Thoracic aorta (tissue), 2 donors: ENCODE measurements at places on chromosomes 2 and 18. TPM values are rescaled to one million over a fixed set of nuclear protein-coding genes. Genes with fewer than 3 reads are reported as not detected.

Gene ADAM17
- 21.8 TPM for total RNA-seq

Gene PTPN2
- total RNA-seq = 62.8 TPM

Gene EMILIN1
- 231 TPM for total RNA-seq

Gene CEP76
- 5.2 TPM for total RNA-seq

Gene DYSF
- 13.0 TPM for total RNA-seq

Gene DSC2
- total RNA-seq = 2.7 TPM

Gene HOXD13
- total RNA-seq = not detected

Gene MC2R
- total RNA-seq = not detected

Gene AGXT
- not detected for total RNA-seq

Gene ZSCAN30
- 19.5 TPM for total RNA-seq

Gene ZSWIM2
- total RNA-seq = not detected

Gene ROCK2
- 96.6 TPM for total RNA-seq

Gene CCNT2
- 52.4 TPM for total RNA-seq

Gene TMEM18
- 14.8 TPM for total RNA-seq

Gene TEKT4
- total RNA-seq = not detected

Gene TNFRSF11A
- 14.2 TPM for total RNA-seq

Gene DNAJC5G
- 0.68 TPM for total RNA-seq

Gene ATP8B1
- 68.7 TPM for total RNA-seq

Gene GREB1L
- total RNA-seq = 20.0 TPM

Gene KRCC1
- total RNA-seq = 13.9 TPM

Gene NEU2
- not detected for total RNA-seq

Gene UGT1A8
- total RNA-seq = not detected

Gene AMMECR1L
- total RNA-seq = 6.6 TPM

Gene NYAP2
- total RNA-seq = not detected

Gene CD8B
- 1.5 TPM for total RNA-seq

Gene DCC
- not detected for total RNA-seq

Gene STEAP3
- total RNA-seq = 31.4 TPM

Gene ANKRD30B
- not detected for total RNA-seq

Gene C2orf74
- total RNA-seq = 12.7 TPM

Gene CYB5A
- 57.0 TPM for total RNA-seq

Gene EHBP1
- 67.7 TPM for total RNA-seq

Gene EPB41L3
- 37.4 TPM for total RNA-seq

Gene NT5C1B
- not detected for total RNA-seq

Gene TCF7L1
- 8.8 TPM for total RNA-seq

Gene CRIM1
- 217 TPM for total RNA-seq

Gene C2orf69
- 10.8 TPM for total RNA-seq

Gene BCL11A
- total RNA-seq = 0.99 TPM

Gene TTN
- 7.0 TPM for total RNA-seq

Gene DSEL
- 38.5 TPM for total RNA-seq

Gene LRRC30
- total RNA-seq = not detected

Gene RSAD2
- 11.3 TPM for total RNA-seq

Gene CDKL4
- total RNA-seq = not detected

Gene OR6B2
- not detected for total RNA-seq

Gene TLX2
- not detected for total RNA-seq

Gene FBXO15
- total RNA-seq = not detected

Gene CFC1
- not detected for total RNA-seq

Gene ABCB11
- not detected for total RNA-seq

Gene GIGYF2
- total RNA-seq = 121 TPM

Gene FEV
- not detected for total RNA-seq
